ENCODE measurements at places on chromosomes 2 and 18.

- peak; percentile 67 for DNase-seq
These were observed 585 bp downstream of the ABCA12 start for GRCh38 chr2:215137741-215138340.

DNA sequence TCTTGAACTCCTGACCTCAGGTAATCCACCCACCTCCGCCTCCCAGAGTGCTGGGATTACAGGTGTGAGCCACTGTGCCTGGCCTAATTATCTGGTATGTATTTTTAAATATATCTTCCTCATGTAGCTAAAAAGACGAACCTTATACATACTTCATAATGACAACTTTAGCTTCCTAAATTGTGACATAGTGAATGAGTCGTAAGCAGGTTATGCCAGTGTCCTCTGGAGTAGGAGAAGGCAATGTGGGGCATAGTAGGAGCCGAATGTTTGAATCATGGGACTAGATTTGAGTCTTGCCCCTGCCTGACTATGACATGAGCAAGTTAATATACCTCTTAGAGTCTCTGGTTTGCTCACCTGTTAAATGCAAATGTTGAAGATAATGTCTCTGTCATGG is 95.8 kb upstream of the FOSL2 start:
- DNase-seq: peak; percentile 27

DNA sequence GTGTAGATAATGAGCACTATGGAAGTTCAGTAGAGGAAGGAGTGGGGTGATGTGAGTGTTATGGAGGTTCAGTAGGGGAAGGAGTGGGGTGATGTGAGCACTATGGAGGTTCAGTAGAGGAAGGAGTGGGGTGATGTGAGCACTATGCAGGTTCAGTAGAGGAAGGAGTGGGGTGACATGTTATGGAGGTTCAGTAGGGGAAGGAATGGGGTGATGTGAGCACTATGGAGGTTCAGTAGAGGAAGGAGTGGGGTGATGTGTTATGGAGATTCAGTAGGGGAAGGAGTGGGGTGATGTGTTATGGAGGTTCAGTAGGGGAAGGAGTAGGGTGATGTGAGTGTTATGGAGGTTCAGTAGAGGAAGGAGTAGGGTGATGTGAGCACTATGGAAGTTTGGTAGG is 116.3 kb upstream of the SMAD7 start:
- no peak for DNase-seq

- DNase-seq: peak; percentile 72
These were observed 81.9 kb downstream of the EHBP1 start for GRCh38 chr2:62787386-62787785.

GRCh38 chr2:59181347-59181746 is 940.2 kb upstream of the FANCL start:
- DNase-seq: no peak

GRCh38 chr2:104856086-104856972 is 2.4 kb downstream of the POU3F3 start:
- DNase-seq: no peak

- DNase-seq: no peak
These were observed 418.0 kb downstream of the TMEM182 start for GRCh38 chr2:103179798-103180197.

GRCh38 chr2:3175568-3175955 is 202.1 kb downstream of the EIPR1 start:
- DNase-seq: no peak

- DNase-seq: no peak
These were observed 72.3 kb downstream of the NDUFA10 start for GRCh38 chr2:239952665-239953417.

DNA sequence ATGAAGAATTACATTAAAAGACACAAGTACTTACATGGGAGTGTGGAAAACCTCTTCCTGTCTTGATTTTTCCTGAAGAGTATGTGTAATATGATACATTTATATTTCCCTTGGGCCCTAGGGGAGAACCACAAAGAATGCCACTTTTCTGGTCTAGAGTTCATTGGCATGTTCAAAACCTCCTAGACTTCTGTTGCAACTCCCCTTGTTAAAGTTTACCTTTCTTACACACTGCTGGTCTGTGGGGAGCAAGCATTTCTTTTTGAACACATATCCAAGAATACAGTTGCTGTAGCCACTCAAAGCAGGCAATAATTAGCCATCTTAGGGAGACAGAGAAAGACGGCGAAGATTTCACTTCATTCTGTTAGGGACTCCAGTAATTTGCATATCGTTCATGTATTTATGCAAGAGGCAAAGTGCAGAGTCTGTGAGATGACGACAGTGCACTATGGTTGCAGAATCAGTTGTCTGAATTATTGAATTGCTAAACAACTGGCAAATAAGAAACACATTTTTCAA is 103.5 kb downstream of the NOL4 start:
- peak; percentile 51 for DNase-seq

GRCh38 chr2:239858179-239858578 is 167.0 kb downstream of the NDUFA10 start:
- DNase-seq: no peak

- peak; percentile 90 for DNase-seq
These were observed 141.3 kb downstream of the NCK2 start for GRCh38 chr2:105886029-105886454.

DNA sequence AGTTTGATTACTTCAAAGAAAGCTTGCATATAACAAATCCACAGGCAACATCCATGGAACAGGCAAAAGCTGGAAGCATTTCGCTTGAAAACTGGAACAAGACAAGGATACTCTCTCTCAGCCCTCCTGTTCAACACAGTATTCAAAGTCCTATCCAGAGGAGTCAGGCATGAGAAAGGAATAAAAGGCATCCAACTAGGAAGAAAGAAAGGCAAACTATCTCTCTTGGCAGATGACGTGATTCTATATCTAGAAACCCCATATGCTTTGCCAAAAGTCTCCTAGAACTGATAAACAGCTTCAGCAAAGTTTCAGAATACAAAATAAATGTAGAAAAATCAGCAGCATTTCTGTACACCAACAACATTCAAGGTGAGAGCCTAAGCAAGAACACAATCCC is 34.1 kb upstream of the MC4R start:
- no peak for DNase-seq

GRCh38 chr2:145360129-145360790 is 840.3 kb upstream of the ZEB2 start:
- DNase-seq: no peak

GRCh38 chr2:16398486-16399043 is 267.1 kb downstream of the CYRIA start:
- no peak for DNase-seq

DNA sequence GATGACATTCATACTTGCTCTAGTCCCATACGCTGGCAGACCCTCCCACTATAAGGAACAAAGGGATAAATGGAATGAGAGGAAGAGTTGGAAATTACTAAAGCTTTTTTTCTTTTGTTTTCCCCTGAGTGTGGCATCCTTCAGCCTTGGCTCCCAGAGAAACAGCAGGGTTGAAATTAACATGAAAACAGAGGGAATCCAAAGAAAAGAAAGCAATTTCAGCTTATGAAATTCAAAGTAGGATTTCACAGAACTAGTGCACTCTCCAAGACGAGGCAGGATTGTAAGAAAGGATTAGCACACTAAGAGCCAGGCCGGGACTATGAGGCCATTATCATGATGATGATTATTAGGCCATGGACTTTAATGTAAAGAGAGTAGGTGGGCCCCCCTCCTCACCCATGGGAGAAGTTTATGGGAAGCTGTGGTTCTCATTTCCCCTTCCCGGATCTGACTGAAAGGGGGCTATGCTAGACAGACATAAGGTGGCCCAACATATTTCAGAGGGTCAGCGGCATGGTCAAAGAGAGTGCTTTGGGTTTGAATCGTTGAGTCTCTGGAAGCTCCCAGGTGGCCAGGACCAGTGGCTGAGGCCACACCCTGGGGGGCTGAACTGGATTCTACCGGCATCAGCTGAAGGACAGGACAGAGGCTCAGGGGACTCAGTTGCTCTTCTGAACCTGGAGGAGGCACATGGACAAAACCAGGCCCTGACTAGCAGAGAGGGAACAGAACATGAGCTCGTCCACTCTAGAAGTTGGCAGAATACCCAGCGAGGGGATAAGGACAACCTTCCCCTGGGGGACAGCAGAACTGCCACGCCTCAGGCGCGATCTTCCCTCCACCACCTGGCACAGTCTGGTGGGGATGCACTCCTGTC is 100.1 kb upstream of the ARL4C start:
- DNase-seq: no peak

GRCh38 chr2:132609101-132609890 is 60.7 kb downstream of the LYPD1 start:
- no peak for DNase-seq

DNA sequence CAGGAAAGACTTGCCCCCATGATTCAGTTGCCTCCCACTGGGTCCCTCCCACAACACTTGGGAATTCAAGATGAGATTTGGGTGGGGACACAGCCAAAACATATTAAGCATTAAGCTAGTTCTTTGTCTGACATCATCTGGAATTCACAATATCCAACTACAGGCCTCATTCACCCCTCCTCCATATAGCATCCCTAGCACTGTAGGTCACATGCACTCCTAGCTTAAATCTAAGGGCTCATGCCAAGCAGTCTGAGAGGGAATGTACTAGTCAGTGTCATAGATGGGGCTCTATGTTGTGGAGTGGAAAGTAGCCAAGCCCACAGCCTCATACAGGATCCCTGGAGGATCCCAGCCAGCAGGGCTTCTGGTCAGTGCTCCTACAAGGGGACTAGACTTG is 92.1 kb downstream of the IRS1 start:
- peak; percentile 44 for DNase-seq

GRCh38 chr2:241827394-241827793 is 18.4 kb downstream of the NEU4 start:
- no peak for DNase-seq

DNA sequence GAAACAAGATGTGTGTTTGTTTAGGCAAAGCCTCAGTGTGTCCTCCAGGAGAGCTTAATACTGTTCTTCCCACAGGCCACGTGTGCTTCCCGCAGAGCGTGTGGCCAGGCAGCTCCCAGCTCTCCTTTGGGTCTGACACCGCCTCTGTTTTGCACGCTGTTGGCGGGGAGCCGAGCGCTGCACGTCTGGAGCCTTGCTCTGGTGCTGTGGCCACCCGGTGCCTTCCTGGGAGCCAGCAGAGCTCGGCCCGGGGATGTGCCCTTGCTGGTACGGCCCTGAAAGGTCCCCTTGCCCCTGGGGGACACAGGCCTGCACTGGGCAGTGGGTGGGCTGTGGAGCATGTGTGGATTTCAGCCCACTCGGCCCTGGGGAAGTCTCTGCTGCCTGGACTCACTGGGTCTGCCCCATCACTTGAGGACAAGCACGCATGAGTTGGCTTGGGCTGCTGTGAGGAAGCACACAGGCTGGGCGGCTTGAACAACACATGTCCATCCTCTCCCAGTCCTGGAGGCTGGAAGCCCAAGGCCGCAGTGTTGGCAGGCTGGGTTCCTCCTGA is 160.7 kb upstream of the HDAC4 start:
- DNase-seq: no peak

DNA sequence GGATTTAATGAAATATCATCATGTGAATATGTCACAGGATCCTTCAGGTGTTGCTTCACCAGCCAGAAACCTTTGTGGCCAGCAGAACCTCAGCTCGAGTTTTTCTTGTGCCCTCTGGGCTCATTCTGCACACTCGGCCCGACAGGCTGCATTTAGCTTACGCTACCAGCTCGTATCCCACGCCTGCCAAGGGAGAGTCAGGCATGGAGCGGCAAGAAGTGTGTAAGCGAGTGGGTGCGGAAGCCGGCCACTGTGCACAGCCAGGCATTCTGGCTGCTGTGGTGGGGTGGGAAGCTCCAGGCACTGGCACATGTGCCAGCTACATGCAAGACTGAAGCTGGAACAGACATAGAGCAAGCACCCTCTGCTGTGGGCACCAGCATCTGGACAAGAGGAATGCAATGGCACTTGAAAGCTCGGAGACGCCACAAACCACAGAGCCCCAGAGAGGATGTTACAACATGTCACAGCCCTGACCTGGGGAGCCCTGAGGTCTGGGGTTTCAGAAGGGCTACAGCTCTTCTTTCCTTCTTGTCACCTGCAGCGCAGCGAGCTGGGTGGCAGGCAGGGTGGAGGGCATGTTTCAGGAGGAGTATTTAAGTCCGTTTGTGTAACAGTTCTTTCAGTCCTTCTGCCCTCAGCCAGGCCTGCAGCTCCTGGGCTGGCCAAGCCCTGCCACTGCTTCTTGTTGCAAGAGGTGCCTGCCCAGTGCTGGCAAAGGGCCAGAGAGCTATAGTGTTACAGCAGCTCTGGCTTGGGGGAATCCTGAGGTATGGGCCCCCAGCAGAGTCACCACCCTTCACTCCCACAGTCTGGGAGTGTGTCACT is 257.3 kb upstream of the HNMT start:
- DNase-seq: no peak

- DNase-seq: no peak
These were observed 2.5 kb upstream of the KYNU start for GRCh38 chr2:142875010-142875409.

DNA sequence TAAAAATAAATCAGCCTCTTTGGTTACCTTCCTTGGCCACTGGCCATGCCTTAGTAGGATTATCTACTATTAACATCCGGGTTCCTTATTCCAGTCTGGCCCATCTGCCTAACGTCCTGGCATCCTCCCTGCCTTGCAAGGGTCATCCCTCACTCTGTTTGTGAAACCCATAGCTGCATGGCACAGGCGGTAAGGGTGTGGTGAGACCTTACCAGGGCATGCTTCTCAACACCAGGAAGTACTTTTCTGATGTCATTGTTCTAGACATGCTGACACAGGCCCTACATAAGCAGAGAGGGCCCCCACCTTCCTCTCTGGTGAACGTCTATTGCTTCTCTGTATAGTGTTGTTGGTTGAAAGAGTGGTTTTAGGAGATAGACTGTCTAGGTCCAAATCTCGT is 296.8 kb upstream of the SPRED2 start:
- no peak for DNase-seq

GRCh38 chr2:151928380-151928779 is 100.2 kb upstream of the ARL5A start:
- DNase-seq: no peak

- DNase-seq: no peak
These were observed 36.4 kb downstream of the CTIF start for GRCh38 chr18:48575301-48575657.
